ENCODE measurements at places on chromosomes 3 and 15.

DNA sequence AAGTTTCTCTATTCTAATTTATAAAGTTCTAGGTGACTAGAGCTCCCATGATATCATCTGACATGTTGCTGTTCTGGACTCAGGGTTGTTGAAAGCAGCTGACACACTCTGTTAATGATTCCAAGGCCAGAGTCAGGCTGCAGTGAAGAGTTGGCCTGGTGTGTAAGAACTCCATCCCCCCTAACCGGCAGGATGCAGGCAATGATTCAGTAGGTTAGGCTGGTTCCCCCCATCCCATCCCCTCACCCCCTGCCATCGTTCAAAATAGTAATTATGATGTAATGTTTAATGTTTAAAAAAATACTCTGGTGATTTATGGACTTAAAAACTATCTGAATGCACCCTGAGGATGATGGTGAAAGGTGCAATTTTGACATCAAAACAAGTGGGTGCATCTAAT is 4.6 kb upstream of the TRIM71 start:
- DNase-seq: no peak

- DNase-seq: no peak
Measured at GRCh38 chr15:92306663-92307062, 87.0 kb upstream of the ST8SIA2 start.

GRCh38 chr15:60639502-60639901 is 160.6 kb upstream of the ICE2 start:
- DNase-seq: no peak

DNA sequence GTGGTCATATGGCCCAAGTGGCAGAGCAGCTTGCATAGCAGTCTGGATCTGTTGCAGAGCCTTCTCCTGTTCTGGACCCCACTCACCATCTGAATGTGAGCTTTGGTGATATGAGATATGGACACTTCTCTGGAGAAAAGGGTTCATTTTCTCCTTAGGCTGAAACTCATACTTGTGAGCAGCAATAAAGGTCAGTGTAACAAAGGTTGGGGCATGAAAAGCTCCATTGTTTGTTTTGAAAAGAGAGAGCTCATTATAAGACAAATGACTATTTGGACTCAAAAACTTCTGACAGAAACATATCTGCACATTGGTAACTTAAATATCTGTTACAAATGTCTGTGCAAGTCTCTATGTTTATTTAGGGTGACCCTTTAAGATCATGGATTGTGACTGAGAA is 517.3 kb downstream of the MFSD1 start:
- no peak for DNase-seq

- DNase-seq: no peak
Measured at GRCh38 chr3:83738202-83738601, 1220.6 kb upstream of the CADM2 start.

DNA sequence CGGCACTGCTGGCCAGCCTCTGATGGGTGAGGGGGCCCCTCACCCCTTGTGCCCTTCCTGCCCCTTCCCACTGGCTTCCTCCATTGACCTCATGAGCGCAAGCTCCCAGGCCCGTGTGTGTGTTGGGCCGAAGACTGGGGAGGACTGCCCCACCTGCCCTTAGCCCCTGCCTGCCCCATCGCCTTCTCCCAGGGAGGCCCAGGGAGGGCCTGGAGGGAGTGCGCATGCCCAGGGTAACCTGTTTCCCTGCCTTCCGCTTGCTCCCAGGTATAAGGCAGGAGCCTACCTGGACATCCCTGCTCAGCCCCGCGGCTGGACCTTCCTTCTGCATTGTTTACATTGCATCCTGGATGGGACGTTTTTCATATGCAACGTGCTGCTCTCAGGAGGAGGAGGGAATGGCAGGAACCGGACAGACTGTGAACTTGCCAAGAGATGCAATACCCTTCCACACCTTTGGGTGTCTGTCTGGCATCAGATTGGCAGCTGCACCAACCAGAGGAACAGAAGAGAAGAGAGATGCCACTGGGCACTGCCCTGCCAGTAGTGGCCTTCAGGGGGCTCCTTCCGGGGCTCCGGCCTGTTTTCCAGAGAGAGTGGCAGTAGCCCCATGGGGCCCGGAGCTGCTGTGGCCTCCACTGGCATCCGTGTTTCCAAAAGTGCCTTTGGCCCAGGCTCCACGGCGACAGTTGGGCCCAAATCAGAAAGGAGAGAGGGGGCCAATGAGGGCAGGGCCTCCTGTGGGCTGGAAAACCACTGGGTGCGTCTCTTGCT is 8.8 kb downstream of the DLL4 start:
- DNase-seq: no peak

DNA sequence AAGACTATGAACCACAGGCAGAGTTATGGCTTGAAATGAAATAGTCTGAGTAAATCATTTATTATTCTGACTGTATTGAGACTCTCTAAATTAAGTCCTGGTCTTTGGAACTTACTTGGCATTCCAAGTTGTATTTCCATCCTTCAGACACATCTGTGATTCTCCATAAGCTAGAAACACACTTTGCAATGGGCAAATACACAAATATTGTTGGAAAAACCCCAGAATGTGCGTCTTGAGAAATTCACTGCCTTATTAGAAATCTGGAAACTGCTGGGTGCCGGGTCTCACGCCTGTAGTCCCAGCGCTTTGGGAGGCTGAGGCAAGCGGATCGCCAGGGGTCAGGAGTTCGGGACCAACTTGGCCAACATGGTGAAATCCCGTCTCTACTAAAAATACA is 87.8 kb downstream of the WWTR1 start:
- no peak for DNase-seq

- no peak for DNase-seq
Measured at GRCh38 chr3:155394240-155394639, 100.8 kb upstream of the STRIT1 start.

GRCh38 chr3:185741586-185741985 is 83.3 kb downstream of the IGF2BP2 start:
- no peak for DNase-seq

- DNase-seq: no peak
Measured at GRCh38 chr15:43286074-43286473, 19.3 kb upstream of the TGM5 start.

- DNase-seq: no peak
Measured at GRCh38 chr3:22593638-22594037, 609.5 kb upstream of the UBE2E2 start.

DNA sequence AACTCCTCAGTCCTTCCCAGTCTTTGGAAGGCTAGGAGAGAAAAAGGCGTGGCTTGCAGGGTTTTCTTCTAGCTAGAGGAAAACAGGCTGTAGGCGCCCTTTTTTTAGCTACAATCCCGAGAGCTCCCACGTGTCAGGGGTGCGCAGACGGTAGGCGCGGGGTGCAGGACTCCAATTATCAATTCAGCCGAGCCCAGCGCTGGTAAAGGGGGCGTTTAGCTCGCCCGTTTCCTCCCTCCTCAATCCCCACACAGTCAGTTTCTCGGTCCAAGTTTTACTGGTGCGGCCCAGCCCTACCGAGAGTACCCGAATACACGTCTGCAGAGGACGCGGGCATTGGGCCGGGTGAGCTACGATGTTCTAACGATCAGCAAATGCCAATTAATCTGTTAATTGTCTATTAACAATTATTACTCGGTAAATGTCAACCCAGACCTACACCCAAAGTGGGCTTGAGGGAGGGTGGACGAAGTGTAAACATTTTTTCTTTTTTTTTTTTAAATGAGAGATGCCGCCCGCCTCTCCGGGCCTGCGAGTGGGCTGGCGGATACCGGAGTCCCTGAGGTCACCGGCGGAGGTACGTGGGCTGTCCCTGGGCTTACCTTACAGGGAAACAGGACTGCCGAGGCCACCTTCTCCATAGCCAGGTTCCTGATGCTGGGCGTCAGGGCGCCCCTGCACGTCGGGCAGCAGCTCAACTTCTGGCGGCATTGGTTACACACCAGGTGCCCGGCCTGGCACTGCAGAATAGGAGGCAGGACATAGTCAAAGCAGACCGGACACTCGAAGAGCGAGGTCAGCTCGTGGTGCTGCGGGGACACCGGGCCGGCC is 923 bp downstream of the SIAH2 start:
- peak; percentile 14 for DNase-seq

DNA sequence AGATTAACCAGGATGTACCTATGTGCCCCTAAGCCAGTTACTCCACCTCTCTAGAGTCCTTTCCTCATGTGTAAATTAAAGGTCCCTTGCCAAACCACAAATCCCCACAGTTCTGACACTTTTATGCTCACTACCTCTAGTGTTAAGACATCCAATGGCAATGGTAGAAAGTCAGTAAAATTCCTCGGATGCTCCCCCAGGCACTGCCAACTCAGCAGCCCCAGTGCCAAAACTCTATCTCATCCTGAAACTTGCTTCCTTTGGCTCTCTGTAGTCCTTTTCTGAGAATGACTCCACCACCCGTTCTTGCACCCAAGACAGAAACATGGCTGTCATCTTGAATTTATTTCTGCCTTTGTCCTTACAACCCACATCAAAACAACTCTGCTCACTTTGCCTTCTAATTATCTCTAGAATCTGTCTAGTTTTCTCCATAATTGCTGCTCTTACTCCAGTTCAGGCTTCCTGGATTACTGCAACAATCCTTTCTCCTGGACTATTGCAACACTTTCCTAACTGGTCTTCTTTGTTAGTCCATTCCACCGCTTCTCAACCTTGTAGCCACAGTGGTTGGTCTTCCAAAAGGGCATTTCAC is 41.6 kb downstream of the MB21D2 start:
- no peak for DNase-seq

All from progenitor cell of endocrine pancreas (in vitro differentiated cells).